ENCODE measurements at places on chromosomes 1 and 21.
A peak's percentile ranks its signal among the peaks of the same experiment; 100 is the strongest.

DNA sequence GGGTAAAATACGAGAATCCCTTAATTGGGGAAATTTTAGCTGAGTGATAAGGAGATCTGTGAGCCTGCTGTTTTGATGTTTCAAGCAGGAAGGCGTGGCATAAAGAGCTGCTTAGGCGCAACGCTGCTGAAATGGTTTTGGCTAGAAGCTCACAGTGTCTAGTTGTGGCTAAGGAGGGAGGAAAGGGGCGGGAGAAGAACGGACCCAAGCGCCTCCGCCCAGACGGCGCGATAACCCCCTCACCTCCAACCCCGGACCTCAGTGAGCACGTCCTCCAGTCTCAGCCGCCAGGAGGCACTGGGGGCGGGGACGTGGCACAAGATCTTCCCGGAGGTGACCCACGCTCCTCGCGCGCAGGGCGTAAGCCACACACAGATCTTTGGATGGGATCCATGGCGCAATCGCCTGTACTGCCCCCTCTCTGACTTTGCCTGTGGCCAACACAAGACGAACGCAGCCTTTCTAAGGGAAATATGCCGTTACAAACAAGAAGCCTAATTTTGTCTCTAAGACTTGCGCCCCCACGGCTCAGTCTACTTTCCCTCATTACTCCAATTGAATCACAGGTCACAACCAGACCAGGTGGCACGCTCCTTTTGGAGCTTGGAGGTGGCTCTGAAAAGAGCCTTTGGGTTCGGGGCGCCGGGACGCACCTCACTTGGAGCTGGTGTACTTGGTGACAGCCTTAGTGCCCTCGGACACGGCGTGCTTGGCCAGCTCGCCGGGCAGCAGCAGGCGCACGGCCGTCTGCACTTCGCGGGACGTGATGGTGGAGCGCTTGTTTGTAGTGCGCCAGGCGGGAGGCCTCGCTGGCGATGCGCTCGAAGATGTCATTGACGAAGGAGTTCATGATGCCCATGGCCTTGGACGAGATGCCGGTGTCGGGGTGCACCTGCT lies 23.4 kb upstream of the RNF187 start:
- no peak for DNase-seq

DNA sequence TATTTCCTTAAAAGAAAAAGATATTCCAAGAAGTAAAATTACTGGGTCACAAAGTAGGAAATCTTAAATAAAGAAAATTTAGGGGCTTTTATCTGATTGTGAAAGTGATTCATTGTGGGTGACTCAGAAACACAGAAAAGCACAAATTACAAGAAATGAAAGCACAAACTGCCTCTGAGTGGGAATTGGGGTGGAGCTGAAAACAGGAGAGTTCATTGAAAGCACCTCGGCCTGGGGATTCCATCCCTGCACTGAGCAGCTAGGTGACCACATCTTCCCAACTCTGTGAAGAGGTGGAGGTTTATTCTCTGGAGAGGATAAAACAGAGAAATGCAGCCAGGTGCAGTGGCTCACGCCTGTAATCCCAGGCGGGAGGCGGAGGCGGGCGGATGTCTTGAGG lies 7.4 kb downstream of the GJA4 start:
- no peak for DNase-seq

DNA sequence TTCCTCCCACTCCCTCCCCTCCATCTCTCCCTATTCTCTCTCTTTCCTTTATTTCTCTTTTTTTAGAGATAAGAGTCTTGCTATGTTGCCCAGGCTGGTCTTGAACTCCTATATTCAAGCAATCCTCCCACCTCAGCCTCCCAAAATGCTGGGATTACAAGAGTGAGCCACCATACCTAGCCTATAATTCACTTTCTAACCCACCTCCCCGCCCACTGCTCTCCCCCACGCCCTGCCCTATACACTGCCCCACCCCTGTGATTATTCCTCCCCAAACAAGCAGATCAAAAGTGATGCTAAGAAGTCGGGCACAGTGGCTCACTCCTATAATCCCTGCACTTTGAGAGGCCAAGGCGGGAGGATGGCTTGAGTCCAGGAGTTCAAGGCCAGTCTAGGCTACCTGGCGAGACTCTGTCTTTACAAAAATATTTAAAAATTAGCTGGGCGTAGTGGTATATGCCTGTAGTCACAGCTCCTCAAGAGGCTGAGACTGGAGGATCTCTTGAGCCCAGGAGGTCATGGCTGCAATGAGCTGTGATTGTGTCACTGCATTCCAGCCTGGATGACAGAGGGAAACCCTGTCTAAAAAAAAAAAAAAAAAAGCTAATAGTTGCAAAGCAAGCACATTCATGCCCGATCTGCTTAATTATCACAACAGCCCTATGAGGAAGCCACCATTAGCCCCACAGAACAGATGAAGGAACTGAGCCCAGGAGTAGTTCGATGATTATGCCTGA lies 12.8 kb upstream of the E2F2 start:
- no peak for DNase-seq

GRCh38 chr1:84851839-84852238 lies 41.2 kb downstream of the LPAR3 start:
- peak; percentile 54 for DNase-seq

DNA sequence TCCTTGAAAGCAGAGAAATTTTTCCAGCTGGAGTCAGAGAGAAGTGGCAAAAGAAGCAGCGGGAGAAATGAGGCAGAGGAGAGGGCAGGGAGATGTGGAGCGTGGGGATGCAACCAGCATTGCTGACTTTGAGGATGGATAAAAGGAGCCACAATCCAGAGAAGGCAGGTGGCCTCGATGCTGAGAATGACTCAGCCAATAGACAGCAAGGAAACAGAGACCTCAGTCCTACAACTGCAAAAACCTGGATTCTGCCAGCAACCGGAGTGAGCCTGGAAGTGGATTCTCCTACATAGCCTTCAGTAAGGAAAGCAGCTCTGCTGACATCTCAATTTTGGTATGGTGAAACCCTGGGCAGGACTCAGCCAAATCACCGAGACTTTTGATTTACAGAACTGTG lies 128.9 kb upstream of the ATP1B1 start:
- no peak for DNase-seq

GRCh38 chr1:210448297-210448892 lies 119.7 kb downstream of the HHAT start:
- DNase-seq = no peak
